ENCODE measurements at places on chromosomes 4 and X.

DNA sequence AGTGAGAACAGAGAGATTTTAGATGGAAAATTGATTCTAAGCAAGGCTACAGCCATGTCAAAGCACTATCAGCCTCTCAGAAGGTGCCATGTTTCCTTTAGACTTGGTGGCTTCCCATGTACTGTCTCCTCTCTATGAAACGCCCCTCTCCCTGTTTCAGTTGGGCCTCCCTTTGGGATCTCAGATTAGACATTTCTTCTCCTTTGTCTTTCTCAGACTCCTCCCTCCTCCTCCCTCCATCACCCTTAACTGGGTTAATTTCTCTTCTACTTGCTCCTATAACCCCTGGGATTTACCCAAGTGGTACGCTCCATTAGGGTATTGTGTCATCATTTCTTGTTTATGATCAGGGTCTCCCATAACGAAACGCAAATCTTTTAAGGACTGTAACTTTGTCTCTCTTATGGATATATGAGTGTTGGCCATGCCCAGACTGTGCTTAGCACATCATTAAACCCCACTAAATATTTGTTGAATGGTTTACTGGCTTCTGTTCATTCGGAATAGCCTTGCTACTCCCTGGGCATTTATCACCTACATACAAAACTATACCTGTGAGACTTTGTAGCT lies 106.8 kb downstream of the FAM9B start:
- no peak for DNase-seq

DNA sequence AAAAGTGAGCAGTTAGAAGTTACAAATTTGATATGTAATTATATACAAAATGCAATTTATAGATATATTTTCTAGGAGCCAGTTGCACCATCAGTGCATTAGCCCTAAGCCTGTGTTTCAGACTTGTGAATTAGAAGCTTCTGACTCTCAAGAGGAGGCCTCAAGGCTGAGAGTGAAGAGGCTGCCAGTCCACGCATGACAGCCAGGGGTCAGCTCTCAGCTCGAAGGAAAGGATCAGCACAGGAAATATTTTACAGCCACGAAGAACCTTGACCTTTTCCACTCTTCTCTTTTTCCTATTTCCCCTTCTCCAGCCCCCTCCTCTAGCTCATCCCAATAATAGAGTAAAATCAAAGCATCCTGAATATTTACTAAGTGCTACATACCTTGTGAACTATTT lies 642.4 kb downstream of the TRIML1 start:
- DNase-seq: no peak

DNA sequence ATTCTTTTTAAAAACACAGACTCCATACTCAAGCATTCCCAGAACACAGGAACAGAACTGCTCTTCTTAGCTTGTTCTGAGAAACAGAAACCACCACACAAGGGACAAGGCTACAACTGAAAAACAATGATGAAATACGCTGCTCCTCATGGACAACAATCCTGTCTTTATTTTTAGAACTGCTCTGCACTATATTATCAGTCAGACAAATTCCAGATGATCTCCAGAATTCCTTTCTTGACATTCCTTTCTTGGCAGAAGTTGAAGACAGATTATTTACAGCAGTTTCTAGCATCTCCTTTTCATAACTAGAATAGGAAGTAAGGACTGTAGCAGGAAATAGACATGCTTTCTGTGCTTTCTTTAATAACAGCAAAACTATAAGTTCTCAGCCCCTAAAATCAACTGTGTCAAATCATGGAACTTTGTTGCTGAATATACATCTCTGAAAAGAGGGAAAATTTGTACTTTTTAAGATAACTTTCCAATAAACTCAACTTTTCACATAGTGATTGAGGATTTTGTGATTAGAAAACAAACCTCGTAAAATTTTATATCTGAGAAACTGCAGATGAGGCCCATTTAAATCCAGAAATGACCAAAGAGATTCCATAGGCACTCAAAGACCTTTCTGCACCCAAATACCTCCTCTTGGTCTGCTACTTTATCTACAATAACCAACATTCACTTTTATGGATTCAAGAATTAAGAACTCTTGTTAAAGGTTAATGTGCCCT lies 35.9 kb downstream of the ANTXR2 start:
- DNase-seq: no peak

DNA sequence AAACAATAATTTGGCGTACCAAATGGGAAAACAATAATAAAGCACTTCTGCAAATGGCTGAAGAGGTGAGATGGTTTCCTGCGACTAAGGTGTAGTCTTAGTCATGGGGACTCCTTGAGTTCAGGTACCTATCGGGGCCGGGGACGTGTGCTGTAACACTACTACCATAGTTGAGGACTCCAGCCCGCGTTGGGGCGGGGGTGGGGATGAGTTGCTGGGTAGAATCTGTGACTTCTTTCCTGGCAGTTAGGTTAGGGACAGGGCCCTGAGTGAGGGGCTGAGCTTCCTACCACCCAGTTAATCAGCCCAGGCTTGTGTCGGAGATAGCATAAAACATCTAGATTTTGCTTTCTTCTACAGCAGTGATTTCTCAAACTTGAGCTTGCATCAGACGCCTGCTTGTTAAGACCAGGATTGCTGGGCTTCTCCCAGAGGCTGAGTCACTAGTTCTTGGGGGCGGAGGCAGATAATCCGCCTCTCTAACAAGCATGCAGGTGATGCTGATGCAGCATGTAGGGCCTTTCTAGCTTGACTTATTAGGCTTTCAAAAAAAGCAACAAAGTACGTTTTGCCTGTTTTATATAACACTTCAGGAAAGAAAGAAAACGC lies 30.2 kb downstream of the RBBP7 start:
- DNase-seq: no peak

DNA sequence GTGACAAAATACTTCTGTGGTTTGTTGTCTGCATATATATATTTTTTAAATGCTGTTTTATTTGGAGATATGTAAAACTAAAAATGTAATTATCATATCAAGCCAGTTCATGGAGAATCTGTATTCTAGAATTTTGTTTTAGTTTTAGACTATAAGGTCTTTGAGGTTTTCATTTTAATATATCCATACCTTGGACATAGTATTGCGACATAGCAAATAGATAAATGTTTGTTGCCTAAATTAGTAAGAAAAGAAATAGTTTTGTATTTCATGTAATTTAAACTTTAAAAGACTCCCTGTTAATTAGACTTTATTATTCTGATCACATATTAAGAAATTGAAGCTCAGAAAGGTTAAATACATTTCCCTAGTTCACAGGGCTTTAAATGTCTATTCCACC lies 472.9 kb downstream of the GBA3 start:
- DNase-seq: no peak

- no peak for DNase-seq
Observed at GRCh38 chrX:154802947-154803346, 2.3 kb downstream of the MPP1 start.

DNA sequence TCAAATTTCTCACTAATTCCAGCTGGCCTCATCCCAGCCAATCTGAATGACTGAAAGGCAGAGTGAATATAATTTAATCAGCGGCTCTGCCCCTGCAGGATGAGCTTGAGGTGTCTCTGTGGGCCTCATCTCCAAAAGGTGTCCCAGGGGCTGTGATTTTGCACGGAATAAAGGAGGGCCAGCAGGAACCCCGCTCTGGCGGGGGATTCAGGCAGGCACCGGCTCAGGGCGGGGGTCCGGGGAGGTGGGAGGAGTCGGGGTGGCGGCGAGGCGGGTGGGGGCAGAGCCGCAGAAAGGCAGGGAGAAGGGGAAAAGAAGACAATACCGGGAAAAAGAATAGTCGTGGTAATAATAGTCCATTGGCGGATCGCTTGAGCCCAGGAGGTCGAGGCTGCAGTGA lies 16.0 kb upstream of the ERCC6L start:
- DNase-seq: no peak

- no peak for DNase-seq
Observed at GRCh38 chrX:9252182-9252581, 212.7 kb upstream of the TBL1X start.

GRCh38 chrX:9728261-9728660 lies 37.4 kb downstream of the GPR143 start:
- DNase-seq: no peak

- no peak for DNase-seq
Observed at GRCh38 chr4:124212815-124213630, 499.5 kb downstream of the ANKRD50 start.

- DNase-seq: no peak
Observed at GRCh38 chr4:67809502-67809901, 55.3 kb upstream of the GNRHR start.

Data from stimulated activated CD4-positive, alpha-beta T cell treated with anti-CD3 and anti-CD28 coated beads, Interleukin-1b, Interleukin-23, amount 100 ng/mL, for 1 hour (primary cell).